ENCODE measurements at places on chromosomes 2 and 18. TPM values are rescaled to one million over a fixed set of nuclear protein-coding genes. Genes with fewer than 3 reads are reported as not detected.

- DNase-seq = no peak
Measured at GRCh38 chr2:189836644-189837043, 52.4 kb downstream of the PMS1 start.

GRCh38 chr2:10819714-10820314, 7.2 kb upstream of the PDIA6 start:
- no peak for DNase-seq

- DNase-seq = no peak
Measured at GRCh38 chr2:105842555-105842954, 97.8 kb downstream of the NCK2 start.

DNA sequence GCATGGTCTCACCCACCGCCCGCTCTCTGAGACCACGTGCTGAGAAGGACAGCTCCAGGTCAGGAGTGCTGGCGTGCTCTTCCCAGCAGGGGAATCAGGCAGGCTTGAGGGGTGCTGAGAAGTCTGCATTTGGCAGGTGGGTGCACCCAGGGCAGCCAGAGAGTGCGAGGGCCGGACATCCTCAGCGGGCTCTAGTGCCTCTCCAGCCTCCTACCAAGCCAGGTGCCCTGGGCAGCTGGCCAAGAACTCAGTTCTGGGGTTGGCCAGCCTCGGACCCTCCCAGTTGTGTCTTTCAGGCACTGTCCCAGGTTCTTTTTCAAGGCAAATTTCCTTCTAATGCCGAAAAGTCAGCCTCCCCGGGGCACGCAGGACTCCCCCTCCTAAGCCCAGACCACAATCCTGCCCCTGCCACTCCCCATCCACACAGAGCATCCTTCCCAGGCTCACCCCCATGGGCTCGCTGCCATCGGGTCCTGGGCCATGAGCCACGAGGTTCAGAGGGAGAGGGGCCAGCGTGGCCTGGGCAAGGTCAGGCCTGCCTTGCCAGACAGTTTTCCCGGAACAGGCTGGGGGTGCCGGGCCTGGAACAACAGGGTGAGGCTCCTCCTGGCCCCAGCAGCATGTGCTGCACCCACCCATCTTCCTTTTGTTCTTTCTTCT, 52.2 kb upstream of the GPC1 start:
- no peak for DNase-seq

- DNase-seq = no peak
Measured at GRCh38 chr2:43405829-43406228, 179.4 kb upstream of the ZFP36L2 start.

CENPA gene
- total RNA-seq = 0.50 TPM

DOK6 gene
- total RNA-seq = not detected

DNA sequence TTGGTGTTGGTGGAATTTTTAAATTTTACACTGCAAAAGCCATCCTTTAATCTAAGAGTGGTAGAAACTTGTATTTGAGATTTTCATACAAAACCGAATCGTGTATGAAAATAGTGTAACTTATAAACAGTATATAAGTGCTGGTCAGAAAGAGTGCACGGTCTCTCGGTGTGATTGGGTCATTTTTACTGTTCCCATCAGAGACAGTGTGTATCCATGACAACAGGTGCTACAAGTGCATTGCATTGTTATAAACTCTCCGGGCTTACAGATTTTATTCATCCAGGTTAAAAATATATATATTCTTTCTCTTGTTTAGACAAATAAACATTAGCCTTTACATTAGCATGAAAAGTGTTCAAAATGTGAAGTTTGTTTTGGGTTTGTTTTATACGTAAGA, 721.9 kb downstream of the METTL4 start:
- no peak for DNase-seq

GRCh38 chr2:120421830-120422175, 75.9 kb downstream of the INHBB start:
- DNase-seq = no peak

NYAP2 gene
- not detected for total RNA-seq

LRATD1 gene
- not detected for total RNA-seq

IL1RL2 gene
- total RNA-seq = not detected

GRCh38 chr18:25133879-25134278, 218.1 kb downstream of the ZNF521 start:
- DNase-seq = no peak

TCF23 gene
- total RNA-seq = not detected

MRPL53 gene
- total RNA-seq = 42.4 TPM

GRCh38 chr2:181420259-181421130, 36.7 kb upstream of the ITGA4 start:
- no peak for DNase-seq

ARHGAP15 gene
- 148 TPM for total RNA-seq

CTLA4 gene
- 0.31 TPM for total RNA-seq

GRCh38 chr2:69683170-69683971, 39.8 kb upstream of the AAK1 start:
- DNase-seq = no peak

DNA sequence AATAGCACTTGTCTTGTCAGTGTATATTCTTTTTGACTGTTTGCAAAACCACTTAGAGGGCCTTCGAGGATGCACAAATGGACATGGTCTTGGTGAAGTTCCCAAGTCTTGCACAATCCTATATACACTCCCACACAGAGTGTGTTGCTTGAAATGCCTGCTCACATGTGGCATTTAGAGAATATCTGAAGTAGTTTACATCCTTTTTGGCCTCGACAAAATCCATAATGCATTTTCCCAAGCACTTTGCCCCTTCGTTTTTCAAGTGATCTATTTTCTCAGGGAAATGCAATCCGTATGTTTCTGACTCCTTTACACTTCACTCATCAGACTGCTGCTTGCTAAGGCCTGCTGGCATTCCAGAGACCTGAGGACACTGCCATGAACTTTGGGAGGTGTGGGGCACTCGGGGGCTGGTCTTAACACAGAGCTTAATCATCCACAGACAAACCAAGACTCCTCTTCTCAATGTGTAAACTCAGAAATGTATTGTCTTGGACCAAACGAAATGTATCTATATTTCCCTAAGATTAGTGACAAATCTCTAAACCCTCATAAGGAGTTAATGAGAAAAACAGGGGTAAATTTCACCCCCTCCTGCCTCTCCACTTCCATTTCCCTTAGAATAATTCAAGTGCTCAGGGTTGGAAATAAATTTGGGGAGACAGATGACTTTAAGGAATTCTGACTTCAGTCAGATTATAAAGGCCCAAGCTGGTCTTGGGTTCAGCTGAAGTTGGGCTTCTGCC, 219.3 kb upstream of the APCDD1 start:
- DNase-seq = no peak

GRCh38 chr2:132991471-132992045, 321.6 kb upstream of the LYPD1 start:
- DNase-seq = no peak

APLF gene
- 2.2 TPM for total RNA-seq

HOXD3 gene
- total RNA-seq = not detected

COX7A2L gene
- total RNA-seq = 45.8 TPM

CD226 gene
- 151 TPM for total RNA-seq

- no peak for DNase-seq
Measured at GRCh38 chr2:148725564-148725963, 81.0 kb downstream of the EPC2 start.

DNA sequence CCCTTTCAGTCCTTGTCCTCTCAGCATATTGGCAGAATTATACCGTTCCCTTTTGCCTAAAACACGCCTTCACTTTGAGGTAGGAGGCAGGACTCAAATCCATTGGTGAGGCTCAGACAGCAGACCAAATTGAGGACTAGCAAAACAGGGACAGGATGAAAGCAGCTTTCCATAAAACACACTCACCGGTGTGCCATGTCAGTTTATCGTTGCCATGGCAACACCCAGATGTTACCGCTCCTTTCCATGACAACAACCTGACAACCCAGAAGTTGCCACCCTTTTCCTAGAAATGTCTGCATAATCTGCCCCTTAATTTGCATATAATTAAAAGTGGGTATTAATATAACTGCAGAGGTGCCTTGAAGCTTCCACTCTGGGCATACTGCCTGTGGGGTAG, 730.4 kb downstream of the METTL4 start:
- no peak for DNase-seq

DNA sequence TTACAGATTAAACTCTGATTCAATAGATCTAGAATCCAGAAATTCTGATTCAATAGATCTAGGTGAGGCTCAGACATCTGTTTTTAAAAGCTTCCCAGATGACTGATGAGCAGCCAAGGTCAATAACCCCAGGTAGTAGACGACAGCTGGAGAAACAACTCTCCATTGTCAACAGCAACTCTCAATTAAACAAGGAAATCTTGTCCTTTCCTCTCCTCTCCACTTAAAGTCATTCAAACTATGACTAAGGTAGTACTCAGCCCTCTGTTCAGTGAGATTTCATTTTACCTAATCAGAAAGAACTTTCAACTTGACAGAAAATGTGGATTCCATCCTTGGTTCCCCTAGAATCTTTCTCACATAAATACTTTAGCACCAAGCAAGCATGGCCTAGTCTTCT, 94.6 kb upstream of the SCG2 start:
- no peak for DNase-seq

GRCh38 chr2:16609786-16610185, 55.8 kb downstream of the CYRIA start:
- DNase-seq = no peak

Data from natural killer cell (primary cell).